ENCODE measurements at places on chromosomes 5 and 9. TPM values are rescaled to one million over a fixed set of nuclear protein-coding genes. Genes with fewer than 3 reads are reported as not detected.

The CARTPT gene
- not detected for total RNA-seq

The NUTM2G gene
- total RNA-seq = not detected

The CARD9 gene
- 0.36 TPM for total RNA-seq

The BTNL8 gene
- not detected for total RNA-seq

The CYLC2 gene
- total RNA-seq = not detected

The LHX3 gene
- not detected for total RNA-seq

The RIOK2 gene
- 26.1 TPM for total RNA-seq

The PTGER4 gene
- 10.6 TPM for total RNA-seq

The LCN15 gene
- total RNA-seq = not detected

DNA sequence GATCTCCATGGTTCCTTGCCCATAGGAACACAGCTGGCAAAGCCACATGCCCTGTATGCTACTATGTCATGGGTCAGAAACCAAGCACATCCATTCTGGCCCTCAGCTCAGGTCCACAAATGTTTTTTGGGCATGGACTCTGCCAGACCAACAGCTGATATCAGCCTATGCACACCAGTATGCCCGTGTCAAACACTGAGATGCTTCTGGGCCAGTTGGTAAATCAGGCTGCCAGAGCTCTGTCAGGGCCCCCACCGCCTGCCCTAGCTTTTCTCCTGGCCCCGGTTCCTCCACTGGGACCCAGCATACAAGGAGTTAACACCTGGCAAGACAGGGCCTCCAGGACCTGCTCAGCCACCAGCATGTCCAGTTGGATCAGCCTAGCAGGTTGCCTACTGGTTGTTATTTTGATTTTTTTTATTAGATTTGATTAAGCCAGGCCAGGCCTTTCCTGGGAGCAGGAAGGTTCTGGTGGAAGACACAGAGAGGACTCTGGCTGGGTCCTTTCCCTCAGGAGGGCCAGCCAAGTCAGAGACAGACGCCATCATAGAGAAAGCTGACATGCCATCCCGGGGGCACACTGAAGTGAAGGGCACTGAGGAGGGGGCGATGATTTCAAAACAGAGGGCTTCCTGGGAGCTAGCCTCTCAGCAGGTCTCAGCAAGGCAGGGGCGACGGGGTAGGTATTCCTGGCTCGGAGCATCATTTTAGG, 65.8 kb downstream of the TSTD2 start:
- DNase-seq = no peak

DNA sequence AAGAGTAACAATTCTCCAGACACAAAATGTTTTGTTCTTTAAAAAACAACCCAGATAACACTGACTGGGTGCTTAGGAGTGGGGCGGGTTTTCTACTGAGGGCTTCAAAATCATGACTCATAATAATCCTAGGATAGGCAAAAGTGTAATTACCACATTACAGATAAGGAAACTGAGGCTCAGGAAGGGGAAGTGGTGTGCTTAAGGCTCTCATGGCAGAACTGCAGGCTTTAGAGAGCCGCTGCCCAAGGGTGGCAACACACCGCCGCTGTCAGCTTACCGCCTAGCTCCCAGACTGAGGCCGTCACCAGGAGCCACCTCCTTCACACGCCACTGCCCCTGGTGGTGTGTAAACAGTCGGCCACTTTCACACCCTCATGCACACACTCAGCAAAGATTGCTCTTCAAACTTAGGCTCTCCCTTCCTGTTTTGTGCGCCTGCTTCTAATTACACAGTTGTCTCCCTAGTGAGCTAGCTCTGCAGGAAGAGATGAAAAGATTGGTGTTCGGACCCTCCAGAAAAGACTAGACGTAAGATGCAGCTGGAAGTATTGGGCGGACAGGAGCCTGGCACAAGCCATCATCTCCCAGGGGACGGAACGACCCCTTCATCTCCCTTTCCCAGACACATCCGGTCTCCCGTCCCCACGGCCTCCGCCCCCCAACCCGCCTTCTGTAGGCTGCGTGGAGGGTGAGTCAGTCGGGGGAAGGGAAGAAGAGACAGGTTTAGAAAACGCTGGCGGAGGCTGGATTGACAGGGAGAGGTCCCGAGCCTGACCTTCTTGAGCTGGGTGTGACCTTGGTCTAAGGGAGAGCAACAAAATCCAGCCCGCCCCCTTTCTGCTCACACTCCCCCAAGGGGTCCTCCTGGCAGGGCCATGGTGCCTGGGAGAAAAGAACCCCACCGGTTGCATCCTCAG, 162.7 kb downstream of the SYK start:
- DNase-seq = no peak

DNA sequence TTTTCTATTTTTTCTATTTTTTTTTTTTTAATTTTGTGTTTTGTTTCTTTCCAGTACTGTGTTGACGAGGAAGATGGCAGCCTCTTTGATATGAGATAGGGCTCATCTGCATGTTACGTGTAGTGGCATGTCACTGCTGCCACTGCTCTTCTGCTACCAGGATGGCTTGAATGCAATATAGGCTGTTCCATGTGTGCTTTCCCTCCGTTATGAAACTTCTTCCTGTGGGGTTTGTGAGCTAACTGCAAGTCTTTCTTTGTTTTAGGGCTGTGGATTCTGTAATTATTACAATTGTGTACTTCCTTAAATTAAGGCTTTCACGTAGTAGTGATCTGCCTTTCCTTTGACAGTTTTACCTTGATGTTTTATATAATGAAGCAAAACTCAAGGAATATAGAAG, 184.6 kb downstream of the KDM4C start:
- DNase-seq = no peak

DNA sequence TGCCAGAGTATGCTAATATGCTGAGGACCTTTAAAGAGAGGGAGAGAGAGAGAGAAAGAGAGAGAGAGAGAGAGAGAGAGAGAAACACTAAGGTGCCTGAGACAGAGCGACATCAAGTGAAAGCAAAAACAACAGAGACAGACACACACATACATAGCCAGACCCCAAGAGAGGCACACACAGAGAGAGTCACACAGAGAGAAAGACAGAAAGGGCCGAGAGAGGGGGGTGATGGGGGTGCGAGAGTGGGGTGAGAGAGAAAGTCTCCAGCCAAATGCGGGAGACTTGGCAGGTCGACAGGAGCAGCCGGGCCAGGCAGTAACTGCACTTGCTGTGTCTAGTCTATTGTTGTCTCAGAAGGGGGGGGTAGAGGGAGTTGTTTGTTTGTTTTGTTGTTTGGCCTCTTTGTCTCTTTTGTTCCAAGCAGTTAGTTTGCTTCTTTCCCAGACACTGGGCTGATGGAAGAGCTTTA, 30.1 kb upstream of the NFIB start:
- no peak for DNase-seq

DNA sequence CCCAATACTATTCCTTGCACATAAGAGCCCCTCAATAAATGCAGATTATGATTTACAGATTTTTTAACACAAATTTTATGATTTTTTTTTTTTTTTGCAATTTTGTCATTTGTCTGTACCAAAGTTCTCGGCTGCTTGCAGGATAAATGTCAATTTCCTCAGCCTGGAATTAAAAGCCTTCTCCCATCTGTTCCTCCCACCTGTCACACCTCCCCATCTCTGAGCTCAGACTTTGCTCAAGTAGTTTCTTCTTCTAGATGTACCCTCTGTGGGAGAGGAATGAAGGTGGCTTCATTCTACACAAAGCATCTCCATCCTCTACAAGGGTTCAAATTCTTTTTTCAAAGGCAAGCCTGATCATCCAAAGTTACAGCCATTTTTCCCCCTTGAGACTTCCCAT, 153.7 kb upstream of the GRAMD2B start:
- DNase-seq = no peak

DNA sequence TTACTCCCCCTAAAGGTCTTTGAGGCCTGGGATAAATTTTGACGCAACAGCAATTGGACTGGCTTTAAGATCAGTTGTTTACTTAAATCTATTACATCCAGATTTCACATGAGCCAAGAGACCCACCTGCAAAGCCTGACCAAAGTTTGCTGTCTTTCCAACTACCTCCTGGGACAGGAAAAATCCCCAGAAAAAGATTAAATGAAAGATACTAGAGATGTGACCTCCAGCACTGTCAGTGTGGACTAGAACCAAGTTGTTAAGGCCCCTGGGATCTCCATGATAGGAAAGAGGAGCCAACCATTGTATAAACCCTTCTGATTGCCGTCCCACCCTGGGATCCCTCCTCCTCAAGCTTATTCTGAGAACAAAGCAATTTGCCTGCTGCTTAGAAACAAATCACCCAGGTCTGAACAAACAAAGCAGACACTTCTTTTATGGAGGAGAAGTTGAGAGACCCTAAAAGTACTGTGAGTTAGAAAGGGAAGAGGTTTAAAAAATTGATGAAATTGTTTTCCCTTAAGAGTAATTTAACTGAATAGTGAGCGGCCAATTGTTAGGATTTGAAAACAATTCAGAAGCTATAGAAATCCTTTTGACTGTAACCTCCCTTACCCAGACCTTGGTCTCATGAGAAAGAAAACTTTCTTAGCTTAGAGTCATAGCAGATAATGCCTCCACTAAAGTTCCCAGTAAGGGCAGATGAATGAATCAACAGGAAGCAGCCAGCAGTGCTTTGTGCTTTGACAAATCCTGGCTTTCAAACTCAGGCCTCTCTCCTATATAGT, 255.2 kb downstream of the TMEM167A start:
- DNase-seq = no peak

DNA sequence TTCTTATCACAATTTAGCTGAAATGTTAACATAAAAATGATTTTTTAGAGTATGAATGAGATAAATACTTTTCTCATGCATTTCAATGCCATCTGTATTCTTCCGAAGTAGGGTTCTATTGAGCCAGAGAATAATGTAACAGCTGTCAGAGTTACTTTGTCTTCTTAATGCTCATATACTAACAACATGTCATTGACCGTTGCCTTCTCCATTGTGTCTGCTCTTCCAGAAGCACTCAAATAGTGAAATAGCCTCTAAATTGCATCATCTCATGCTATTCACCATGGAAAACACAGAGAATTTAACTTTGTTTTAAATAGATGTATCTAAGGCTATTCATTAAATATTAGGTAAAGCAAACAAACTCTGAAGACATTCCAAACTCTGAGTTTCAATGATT, 1875.9 kb upstream of the CDH9 start:
- no peak for DNase-seq

DNA sequence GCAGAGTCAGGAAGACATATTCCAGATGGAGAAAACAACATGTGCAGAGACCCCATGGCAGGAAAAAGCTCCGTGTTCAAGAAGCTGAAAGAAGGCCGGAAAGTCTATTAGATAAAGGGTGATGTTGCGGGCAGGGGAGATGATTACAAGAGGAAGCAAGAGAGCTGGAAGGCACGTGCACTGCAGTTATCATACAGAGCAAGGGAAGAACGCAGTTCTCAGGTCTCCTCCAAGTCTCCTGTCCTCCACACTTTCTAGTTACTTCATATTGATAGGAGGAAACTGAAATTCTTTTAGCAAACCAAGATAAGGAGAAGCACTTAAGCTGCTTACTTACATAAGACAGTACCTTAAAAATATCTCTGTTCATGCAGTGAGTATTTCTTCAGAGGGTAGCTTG, 58.3 kb upstream of the PLPP6 start:
- no peak for DNase-seq

- peak; percentile 81 for DNase-seq
Observed at GRCh38 chr5:79229357-79230174, 6.4 kb upstream of the JMY start.

GRCh38 chr9:2109069-2109650, 94.0 kb downstream of the SMARCA2 start:
- peak; percentile 32 for DNase-seq

DNA sequence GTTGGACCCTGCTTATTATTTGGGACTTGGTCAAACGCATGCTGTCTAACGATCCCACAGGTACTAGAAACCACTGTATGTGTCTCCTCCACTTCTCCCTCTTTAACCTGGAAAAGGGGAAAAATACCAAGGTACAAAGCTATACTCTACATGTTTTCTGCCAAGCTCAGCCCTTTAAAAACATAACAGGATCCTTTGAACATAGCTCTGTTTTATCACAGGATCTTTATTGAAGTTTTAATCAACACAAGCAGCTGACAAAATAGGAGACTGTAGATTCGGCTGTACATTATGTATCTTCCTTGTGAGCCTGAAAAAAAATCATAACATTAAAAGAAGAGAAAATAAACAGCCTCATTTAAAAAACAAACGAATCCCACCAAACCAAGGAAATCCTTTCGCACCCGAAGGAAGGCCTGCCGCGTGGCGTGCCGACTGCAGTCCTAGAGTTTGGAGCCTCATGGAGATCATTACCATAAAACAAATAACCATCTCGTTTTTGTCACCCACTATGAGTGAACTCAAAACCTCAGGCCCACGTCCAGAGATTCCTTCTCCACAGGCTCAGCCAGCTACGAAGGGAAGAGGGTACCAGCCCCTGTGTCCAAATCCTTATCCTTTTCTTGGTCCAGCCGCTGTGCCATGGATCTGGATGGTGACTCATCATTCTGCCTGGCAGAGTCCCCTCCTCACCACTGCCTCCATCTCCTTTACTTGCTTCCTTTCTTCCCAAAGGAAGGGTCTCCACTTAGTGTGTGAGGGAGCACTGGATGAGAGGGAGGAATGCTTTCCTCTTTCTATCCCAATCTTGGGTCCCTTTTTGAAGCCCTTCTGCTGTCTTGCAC, 651.1 kb downstream of the CCDC171 start:
- peak; percentile 22 for DNase-seq

DNA sequence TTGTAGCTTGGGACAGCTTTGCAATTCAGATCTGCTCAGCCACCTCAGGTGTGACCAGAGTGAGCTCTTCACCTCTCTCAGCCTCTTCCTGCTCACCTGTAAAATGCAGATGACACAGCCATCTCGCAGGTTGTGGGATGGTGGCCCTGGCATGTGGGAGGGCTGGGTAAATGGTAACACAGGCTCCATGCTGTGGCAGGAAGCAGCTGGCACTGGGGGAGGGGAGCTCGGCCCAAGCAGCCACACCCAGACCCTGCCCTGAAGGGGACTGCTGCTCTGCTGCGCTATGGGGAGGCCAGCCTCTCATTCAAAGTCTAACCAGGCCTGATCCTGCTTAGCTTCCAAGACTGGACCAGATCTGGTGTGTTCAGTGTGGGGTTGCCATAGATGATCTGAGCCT, 24.1 kb downstream of the PHF2 start:
- no peak for DNase-seq

- no peak for DNase-seq
Observed at GRCh38 chr5:159640921-159641320, 275.4 kb upstream of the ADRA1B start.

GRCh38 chr9:120715389-120715924, 1.2 kb upstream of the MEGF9 start:
- peak; percentile 77 for DNase-seq

- no peak for DNase-seq
Observed at GRCh38 chr9:130659699-130660248, 4.6 kb upstream of the PRDM12 start.

- no peak for DNase-seq
Observed at GRCh38 chr5:143114481-143114880, 289.0 kb downstream of the NR3C1 start.

DNA sequence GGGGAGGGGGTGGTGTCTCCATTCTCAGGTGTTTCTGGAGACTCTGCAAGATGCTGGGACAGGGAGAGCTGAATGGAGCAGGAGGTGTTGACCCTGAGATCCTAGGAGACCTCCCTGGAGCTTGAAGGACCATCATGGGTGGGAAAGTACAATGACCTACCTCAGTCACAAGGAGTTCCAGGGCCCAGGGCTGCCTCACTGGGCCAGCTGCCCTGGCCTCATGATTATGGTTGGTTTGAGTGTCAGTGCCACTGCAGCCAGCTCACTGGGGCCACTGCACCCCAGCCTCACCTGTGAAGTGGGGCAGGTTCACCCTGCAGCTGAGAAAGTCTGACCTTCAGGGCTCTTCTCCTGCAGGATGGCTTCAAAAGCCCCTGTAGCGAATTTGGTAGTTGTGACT, 372.5 kb downstream of the IRX2 start:
- no peak for DNase-seq

GRCh38 chr9:132878695-132879456, at the start of gene SPACA9:
Gene SPACA9, plus strand, starts transcription at chr9:132878898. Its CDS starts 5,050 bp downstream, at chr9:132883948.
- DNase-seq = peak; percentile 11

Data from IMR-90 (cell line).